IMR-90 (cell line): ENCODE measurements at places on chromosomes 7 and 10. TPM values are rescaled to one million over a fixed set of nuclear protein-coding genes. Genes with fewer than 3 reads are reported as not detected.
A peak's percentile ranks its signal among the peaks of the same experiment; 100 is the strongest.

- no peaks in the 10 kb centered on the region for H3K27me3 ChIP-seq
- DNase-seq: no peak
- H3K36me3 ChIP-seq: no peaks in the 10 kb centered on the region; the same call in 1 of the 2 replicates
- H3K4me3 ChIP-seq: peak overlapping the region; percentile 46
- H3K4me1 ChIP-seq: peaks cover 28% of the 10 kb centered on the region
Observed at GRCh38 chr7:73719806-73720169, 319 bp upstream of the STX1A start.

GRCh38 chr7:35874886-35875285, 74.0 kb downstream of the SEPTIN7 start:
- peaks cover 4% of the 10 kb centered on the region for H3K36me3 ChIP-seq
- H3K27ac ChIP-seq: no peak overlapping the region

DNA sequence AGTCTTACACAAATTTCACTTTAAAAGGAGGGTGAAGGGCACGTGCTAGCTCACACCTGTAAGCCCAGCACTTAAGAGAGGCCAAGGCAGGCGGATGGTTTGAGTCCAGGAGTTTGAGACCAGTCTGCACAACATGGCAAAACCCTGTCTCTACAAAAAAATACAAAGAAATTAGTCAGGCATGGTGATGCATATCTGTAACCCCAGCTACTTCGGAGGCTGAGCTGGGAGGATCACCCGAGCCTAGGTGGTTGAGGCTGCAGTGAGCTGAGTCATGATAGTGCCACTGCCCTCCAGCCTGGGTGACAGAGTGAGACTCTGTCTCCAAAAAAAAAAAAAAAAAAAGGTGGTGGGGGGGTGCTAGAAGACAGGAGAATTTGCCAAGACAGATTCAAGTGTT, 237.3 kb upstream of the KLF14 start:
- peaks cover 4% of the 10 kb centered on the region; the same call in 1 of the 2 replicates for H3K36me3 ChIP-seq
- H3K4me1 ChIP-seq: peaks cover 8% of the 10 kb centered on the region
- no peaks in the 10 kb centered on the region for H3K27me3 ChIP-seq

DNA sequence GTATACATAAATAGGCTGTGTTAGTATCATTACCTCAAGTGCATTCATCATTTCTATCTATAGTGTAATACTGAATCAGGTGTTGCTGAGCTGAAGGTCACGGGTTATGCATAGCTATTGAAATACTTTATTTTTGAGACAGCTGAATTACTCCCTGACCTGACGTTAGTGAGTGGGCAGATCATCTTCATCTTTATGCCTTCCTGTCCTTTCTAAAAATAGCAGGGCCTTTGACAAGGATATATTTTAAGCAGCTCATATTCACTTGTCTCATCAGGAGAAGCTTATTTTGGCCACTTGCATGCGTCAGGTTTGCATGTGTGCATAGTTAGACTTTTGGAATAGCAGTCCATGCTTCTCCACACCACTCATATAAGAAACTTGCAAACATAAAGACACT, 63.6 kb upstream of the DKK1 start:
- H3K27me3 ChIP-seq: no peaks in the 10 kb centered on the region
- H3K4me1 ChIP-seq: no peaks in the 10 kb centered on the region
- no peak overlapping the region for H3K4me3 ChIP-seq
- H3K36me3 ChIP-seq: no peaks in the 10 kb centered on the region
- no peak overlapping the region for H3K27ac ChIP-seq
- DNase-seq: peak; percentile 6

The ZDHHC4 gene
- 42.4 and 43.9 TPM in 2 replicates for polyA plus RNA-seq
